ENCODE measurements at places on chromosomes 6 and 20.

GRCh38 chr6:35158520-35158919 is 17.4 kb upstream of the TCP11 start:
- DNase-seq = no peak

- no peak for DNase-seq
Measured at GRCh38 chr6:44269921-44270525, at the start of gene TMEM151B. Gene TMEM151B, plus strand, starts transcription at chr6:44270450. Its CDS starts 293 bp downstream, at chr6:44270743.

GRCh38 chr6:50816115-50816675 is 2.5 kb upstream of the TFAP2B start:
- peak; percentile 79 for DNase-seq

- DNase-seq = no peak
Measured at GRCh38 chr20:60732322-60732721, 519.7 kb upstream of the CDH4 start.

- DNase-seq = peak; percentile 89
Measured at GRCh38 chr20:53611449-53611894, 17.8 kb upstream of the ZNF217 start.

DNA sequence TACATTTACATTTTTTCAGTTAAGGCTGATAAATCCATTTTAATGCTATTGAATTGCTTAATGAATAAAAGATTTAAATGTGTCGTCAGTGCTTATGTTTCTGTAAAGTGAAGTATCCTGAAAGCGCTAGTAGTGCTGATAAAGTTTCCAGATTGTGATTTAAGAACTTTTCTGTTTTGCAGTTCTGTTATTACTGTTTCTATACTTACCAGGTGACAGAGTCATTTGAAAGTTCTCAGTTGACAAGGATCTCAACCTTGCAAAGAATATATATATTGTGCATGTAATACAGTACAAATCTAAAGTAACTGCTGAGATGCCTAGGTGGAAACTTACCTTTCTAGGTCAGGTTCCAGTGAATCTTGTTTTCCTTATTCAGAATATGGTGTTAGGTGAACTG is 201.8 kb downstream of the ARID1B start:
- no peak for DNase-seq

DNA sequence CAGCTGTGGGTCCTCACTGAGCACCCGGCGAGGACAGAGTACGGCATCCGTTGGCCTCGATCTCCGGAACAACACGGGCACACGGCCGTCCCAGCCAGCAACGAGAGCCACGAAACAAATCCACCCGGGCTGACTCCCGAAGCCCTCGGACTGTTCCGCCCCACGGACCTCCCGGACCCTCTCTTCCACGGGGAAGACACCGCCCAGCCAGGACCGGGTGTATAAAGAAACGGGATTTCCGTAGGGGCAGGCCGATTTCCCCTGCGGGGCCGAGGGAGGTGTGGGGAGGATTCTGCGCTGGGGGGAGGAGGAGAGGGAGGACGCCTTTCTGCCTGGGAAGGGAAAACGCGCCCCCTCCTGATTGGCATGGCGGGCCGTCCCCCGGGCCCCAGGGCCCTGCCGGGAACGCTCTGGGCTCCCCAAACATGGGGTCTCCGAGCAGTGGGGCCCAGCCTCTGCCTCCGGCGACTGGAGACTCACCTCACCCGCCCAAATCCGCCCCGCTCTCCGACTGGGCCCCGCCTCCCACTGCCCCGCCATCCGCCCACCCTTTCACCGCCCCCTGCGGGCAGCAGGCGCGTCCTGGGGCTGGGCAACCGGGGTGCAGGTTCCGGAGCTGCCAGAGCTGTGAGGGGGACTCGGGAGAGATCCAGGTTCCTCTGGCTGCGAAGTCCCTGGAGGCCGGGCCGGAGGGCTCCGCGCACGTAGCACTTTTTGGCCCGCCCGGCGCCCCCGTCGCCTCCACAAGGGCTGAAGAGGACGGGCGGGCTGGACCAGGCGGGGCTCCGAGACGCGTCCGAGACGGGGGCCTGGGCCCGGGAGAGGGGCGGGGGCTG is 679 bp upstream of the PPDPF start:
- DNase-seq = no peak

DNA sequence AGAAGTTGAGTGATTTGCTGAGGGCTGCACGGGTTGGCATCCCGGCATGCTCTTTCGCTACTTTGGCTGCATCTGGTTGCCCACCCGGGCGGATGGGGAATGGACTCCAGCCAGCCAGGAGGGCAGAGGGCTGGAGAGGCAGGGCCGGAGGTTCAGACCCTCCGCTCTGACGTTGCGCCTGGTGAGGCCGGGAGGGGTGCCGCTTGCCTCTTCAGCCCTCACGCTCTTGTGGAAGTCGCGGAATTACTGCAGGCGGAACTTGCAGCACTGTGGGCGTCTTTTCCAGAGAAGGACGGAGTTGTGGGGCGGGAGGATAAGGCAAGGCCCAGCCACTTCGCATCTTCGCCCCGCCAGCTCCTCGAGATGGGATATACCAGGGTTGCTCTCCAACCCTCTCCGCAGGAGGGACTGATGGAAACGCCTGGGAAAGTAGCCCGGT is 656 bp downstream of the RTEL1 start:
- DNase-seq = no peak

DNA sequence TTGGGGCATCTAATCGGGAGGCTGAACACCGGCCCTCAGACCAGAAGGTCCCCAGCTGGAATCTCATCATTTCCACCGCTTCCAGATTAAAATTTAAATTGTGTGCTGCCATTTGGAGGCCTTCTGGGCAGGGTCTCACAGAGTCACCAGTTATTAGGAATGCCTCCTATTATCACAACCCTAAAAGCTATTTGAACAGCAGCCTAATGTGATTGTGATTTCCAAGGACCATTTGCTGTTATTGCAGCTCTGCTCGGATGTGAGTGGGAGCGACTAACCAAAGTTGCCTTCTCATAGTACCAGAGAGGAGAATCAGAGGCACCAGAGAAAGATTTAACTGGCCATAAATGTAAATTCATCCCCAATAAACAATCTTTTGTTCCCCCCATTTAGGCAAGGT is 277.3 kb downstream of the RNF144B start:
- DNase-seq = no peak

DNA sequence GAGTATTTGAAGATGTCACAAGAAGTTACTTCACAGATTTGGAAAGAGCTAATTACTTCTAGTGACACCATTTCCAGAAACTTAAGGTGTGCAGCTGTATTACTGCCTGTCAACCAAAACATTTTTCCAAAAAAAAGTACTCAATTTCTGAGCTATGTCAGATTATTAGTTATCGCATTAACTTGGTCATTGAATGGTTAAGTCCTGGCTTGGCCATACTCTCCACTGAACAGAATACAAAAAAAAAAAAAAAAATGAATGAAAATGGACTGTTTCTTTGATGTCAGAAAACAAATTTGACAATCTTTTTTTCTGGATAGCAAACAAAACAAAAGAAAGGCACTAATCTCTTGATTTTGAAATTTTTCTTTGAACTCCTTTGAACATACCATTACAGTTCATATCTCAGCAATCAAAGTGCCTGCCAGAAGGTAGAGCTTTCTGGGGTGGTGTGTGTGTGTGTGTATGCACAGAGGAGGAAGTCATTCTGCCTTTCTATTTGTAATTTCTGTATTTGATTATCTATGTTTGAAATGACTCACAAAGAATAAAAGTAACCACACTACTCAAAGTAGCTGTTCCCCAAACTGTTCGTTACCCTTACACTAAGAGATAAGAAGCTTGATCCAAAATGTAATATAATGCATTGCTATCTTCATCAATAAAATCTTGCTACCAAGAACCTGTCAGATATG is 210.8 kb upstream of the FUT9 start:
- DNase-seq = no peak

GRCh38 chr6:111841822-111842221 is 31.4 kb downstream of the FYN start:
- DNase-seq = no peak

GRCh38 chr6:47854971-47855370 is 73.1 kb downstream of the OPN5 start:
- no peak for DNase-seq

Measured in hematopoietic multipotent progenitor cell treated with erythropoietin and hydrocortisone succinate and interleukin-3 and kit ligand, for 15 days (in vitro differentiated cells).